ENCODE measurements at places on chromosomes 3 and 15. TPM values are rescaled to one million over a fixed set of nuclear protein-coding genes. Genes with fewer than 3 reads are reported as not detected.

The BOC gene
- total RNA-seq: 0.65 TPM

The NRG4 gene
- total RNA-seq: not detected

The DUOXA2 gene
- not detected for total RNA-seq

The SLC9C1 gene
- total RNA-seq: 0.28 TPM

The SI gene
- not detected for total RNA-seq

The AMIGO3 gene
- not detected for total RNA-seq

The BCL2A1 gene
- 2.9 TPM for total RNA-seq
